Activated T-cell treated with anti-CD3 and anti-CD28 coated beads, Interleukin-2, amount 50 U/mL, for 4 hours (primary cell): ENCODE measurements at places on chromosomes 2 and 18.

DNA sequence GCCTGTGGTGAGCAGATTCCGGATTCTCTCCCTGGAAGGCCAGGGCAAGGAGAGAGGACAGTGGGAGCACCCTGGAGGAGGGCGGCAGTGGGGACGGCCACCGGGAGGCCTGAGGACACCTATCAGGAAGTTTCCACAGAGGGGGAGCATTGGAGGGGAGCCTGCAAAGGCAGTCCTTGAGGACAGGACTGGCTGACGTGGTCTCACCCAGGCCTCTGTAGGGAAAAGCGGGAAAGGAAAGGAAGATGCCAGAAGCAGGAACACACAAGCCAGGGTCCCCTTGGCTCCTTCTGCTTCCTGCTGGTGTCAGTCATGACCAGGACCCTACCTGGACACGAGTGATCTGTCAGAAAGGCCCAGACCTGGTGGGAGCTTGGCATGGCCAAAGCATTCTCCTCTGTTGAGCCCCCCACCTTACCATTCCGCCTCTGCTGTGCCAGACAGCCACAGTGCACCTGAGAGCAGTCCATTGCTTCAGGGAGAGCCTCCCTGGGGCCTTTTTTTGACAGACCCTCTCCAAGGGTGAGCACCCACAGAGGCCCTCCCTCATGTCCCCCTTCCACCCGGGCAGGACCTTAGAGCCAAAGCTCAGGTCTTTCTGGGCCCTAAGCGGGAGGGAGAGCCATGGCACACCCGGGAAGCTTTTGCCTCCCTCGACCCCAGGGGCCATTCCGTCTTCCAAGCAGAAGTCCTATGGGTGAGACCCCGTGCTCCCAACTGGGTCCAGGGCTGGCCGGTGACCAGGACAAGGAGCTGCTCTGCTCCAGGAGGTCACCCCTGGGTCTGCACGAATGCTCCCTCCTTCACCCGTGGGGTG is 333.1 kb downstream of the DYSF start:
- DNase-seq: no peak

DNA sequence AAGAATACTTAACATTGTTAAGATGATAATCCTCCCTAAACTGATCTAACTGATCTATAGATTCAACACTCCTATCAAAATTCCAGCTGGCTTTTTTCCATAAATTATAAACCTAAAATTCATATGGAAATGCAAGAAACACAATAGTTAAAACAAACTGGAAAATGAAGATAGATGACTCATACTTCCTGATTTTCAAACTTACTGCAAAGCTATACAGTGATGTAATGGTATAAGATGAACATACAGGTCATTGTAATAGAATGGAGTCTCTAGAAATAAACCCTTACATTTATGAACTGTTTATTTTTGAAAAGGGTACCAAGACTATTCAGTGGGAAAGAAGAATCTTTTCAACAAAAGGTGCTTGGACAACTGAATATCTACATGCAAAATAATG is 32.3 kb downstream of the UBXN4 start:
- no peak for DNase-seq

GRCh38 chr2:110114831-110115255 is 779 bp downstream of the MALL start:
- DNase-seq: no peak

DNA sequence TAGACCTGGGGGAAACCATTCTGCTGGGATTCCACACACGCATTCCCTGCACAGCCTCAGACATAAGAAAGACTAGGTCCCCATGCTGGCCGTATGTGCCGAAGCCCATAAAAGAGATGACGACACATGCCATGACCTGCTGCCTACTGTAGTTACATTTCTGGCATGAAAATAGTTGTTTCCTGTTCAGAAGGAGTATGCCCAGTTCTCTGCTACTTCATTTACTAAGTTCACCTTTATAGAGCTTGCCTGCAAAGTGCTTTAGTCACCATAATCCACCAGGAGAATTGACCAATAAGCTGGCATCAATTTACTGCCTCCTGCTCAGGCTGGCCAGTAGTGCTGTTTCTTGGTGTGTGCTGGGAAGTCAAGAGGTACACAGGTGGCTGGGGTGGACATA is 150.2 kb upstream of the ALPP start:
- no peak for DNase-seq

- DNase-seq: no peak
These were observed 93.5 kb downstream of the SPIRE1 start for GRCh38 chr18:12564378-12564777.

GRCh38 chr2:32363597-32363996 is 6.8 kb downstream of the BIRC6 start:
- DNase-seq: no peak

DNA sequence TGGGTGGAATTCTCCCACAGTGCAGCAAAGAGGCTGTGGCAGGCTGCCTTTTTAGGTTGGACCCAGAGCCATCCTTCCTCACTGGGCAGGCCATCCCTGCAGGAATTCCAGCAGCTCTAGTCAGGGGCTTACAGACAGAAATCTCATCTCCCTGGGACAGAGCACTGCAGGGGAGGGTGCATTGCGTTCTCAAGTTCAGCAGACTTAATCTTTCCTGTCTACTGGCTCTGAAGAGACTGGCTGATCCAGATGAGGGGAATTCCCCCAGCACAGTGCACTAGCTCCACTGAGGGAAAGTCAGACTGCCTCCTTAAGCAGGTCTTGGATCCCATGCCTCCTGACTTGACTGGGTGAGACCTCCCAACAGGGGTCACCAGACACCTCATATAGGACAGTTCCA is 899.7 kb upstream of the VRK2 start:
- DNase-seq: no peak

- DNase-seq: no peak
These were observed 20.1 kb downstream of the TMEM177 start for GRCh38 chr2:119699016-119699606.

GRCh38 chr2:128260239-128261138 is 58.2 kb downstream of the HS6ST1 start:
- DNase-seq: no peak

DNA sequence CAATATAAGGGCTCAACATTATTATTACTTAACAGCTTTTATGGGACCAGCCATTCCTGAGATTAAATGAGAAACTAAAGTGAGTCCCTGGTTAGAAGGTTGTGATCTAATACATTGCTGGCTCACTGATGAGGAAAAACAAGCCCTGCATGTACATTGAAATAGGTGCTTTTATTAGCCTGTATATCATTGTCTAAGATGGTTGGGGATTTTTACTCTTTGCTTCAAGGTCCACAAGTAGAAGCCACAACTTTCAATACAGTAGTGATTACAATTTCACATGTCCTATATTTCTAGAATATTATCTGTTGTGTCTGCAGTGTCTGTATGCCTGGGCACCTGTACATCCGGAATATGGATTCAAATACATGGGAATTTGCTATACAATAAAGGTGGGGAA is 104.1 kb upstream of the FZD5 start:
- DNase-seq: no peak

DNA sequence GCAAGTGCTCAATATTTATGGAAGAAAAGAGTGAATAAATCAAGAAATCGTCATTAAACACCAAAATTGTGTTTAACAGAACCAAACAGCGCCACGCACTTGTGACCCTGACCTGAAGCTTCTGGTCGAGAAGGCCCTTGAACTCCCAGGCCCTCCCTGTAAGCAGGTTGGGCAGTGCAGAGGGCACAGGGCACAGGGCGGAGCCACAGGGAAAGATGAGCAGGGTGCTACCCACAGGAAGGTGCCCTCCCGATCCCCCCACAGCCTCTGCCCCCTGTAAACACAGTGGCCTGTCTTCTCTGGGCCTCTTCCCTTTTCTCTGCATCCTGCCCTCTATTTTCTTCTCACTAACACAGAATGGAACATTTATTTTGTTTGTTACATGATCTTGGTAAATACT is 16.9 kb upstream of the TUBB6 start:
- no peak for DNase-seq

DNA sequence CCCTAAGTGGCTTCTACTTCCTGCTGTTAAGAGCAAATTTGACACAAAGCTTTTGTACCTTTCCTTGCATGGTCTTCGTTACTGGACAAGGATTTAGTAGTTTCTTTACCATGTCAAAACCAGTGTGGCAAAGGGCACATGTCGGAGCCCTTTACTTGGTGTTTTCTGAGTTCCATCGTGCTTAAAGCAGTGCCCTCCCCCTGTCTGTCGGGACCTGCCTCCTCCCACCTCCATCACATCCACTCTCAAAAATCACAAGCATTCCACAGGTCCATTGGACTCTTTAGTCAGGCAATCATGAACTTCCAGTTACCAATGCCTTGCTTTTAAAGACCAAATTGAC is 763 bp downstream of the CCDC141 start:
- DNase-seq: no peak

DNA sequence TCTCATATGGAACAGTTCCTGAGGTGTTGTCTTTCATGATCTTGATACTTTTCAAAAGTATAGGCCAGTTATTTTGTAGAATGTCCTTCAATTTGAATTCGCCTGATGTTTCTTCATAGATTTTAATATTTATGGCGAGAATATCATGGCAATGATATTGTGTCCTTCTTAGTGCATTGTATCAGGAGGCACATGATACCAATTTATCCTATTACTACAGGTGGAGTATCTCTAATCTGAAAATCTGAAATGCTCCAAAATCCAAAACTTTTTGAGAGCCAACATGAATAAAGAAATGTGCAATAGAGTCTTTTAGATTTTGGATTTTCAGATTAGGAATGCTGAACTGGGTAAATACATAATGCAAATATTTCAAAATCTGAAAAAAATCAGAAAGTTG is 216.6 kb upstream of the LYPD1 start:
- DNase-seq: no peak

DNA sequence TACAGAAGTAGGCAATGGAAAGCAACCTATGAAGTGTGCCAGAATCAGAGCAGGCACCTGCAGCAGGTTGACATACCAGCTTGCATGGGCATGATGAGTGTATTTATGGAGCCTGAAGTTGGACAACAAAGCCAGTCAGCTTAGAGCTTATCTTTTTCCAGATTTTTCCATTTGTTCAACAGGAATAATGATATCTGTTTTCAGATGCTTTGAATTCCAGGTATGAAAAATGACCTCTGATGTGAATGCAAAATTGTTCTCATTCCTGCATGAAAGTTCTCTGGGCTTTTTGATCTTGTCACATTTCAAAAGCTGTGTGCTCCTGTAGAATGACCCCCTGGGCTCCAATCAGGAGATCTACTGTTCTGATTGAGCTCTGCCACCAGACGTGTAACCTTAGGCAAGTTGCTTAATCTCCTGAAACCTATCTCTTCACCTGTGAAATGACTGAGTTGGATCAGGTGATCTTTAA is 38.2 kb upstream of the VIT start:
- no peak for DNase-seq

DNA sequence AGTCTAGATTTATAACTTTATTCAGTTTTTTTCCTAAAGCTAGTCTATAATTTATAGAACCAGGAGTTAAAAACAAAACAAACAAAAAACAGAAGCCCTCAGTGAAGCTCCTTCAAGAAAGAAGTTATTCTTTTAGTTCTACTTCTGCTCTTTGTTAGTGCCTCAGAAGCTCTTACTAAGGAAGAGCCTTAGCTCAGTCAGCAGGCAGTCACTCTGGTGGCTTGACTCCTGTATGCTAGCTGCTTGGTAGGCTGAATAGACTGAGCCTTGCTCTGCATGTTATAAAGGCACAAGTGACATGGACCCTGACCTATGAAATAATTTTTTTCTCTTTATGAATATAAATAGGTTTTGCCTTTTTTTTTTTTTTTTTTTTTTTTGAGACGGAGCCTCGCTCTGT is 24.8 kb downstream of the NCOA1 start:
- DNase-seq: no peak

- DNase-seq: no peak
These were observed 69.2 kb upstream of the EDAR start for GRCh38 chr2:109058191-109058632.

DNA sequence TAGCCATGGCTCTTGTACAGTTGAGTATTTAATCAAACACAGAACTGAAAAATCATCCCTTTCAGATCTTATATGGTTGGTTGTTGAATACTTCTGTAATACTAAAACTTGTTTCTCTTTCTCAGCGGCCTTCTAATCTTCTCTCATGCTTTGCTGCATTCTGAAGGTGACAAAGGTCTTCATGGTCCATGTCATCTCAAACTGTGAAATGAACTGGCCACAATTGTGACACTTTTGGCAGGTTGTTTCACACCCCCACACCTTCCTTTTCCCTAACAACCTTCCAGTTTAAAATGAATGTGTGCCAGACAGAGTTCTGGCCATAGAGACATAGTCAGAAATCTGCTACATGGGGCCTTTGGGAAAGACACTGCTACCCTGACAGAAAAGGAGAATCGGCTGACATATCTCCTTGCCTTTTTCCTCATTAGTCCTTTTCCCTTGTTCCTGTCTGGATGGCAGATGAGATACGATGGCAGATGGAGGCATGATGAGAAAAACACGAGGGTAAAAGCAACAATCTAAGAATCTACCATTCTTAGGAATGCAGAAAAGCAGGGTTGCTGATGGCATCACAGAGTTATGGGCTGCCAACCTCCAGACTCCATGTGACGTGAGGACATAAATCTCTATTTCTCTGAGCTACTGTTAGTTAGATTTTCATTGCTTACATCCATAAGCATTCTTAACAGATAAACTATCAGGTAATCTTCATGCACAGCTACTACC is 106.5 kb downstream of the PIGN start:
- no peak for DNase-seq

GRCh38 chr18:23352042-23352441 is 101.0 kb upstream of the RIOK3 start:
- DNase-seq: no peak

- DNase-seq: no peak
These were observed 591.0 kb downstream of the EPHA4 start for GRCh38 chr2:220980966-220981675.

- DNase-seq: no peak
These were observed 186.0 kb upstream of the EPHA4 start for GRCh38 chr2:221758076-221758475.

DNA sequence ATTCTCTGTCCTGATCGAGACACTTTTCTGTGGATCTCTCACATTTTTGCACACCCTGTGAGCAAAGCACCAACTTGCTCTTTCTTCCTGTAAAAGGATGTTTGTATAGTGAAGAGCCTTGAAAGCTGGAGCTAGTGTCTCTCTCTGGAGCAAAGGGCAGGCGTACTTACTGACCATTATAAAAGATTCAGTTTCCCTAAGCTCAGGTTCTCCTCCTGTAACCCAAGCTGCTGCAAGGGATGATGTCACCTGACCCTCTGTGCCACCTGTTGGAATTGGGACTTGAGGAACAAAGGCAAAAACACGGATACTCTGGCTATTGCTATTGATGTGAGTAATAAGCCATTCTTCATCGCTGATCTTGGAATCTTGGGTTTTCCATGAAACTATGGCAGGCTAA is 52.6 kb upstream of the NEMP2 start:
- no peak for DNase-seq

GRCh38 chr18:9716780-9717563 is 8.9 kb downstream of the RAB31 start:
- DNase-seq: no peak

DNA sequence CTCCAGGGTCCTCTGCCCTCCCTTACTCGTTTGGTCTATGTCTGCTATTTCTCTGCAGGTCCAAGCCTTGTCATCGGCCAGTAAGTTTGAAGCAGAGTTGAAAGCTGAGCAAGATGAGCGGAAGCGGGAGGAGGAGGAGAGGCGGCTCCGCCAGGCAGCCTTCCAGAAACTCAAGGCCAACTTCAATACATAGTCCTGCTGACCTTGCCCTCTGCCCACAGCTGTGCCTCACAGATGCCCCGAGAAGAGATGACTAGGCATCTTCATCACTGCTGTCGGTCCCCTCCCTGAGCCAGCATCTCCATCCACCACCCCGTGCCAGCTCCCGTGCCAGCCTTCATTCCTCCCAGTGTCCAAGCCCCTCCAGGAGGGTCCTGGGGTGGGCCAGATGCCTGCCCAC is 15.6 kb upstream of the GIGYF2 start:
- no peak for DNase-seq

- DNase-seq: no peak
These were observed 175.5 kb downstream of the OTX1 start for GRCh38 chr2:63225964-63226686.
